ENCODE measurements at places on chromosomes 5 and 9. TPM values are rescaled to one million over a fixed set of nuclear protein-coding genes. Genes with fewer than 3 reads are reported as not detected.

GRCh38 chr9:127937056-127937387, 632 bp downstream of the DPM2 start:
- H3K27me3 ChIP-seq, result no peaks in the 10 kb centered on the region
- H3K4me3 ChIP-seq, result peak overlapping the region; percentile 81
- H3K27ac ChIP-seq, result peak overlapping the region; percentile 74
- peaks cover 31% of the 10 kb centered on the region for H3K4me1 ChIP-seq

DNA sequence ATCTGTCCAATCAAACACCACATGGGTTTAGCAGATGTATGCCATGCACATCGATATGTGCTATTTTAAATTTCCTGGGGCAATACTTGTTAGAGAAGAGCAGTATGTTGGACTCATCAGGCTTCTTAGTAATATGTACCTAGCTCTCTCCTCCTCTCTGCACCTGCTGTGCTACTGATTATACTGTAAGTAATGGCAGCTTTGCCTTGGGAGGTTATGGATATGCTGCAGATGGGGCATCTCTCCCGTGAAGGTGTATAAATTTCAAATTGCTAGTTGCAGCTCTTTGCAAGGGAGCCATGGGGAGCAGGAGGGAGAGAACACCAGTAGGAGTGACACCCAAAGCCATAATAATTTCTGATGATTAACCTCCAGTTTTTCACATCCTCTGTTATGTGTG, 101.5 kb downstream of the SPATA31D1 start:
- no peak for DNase-seq
- H3K36me3 ChIP-seq, result no peaks in the 10 kb centered on the region
- no peaks in the 10 kb centered on the region for H3K4me1 ChIP-seq
- no peak overlapping the region for H3K4me3 ChIP-seq
- no peak overlapping the region for H3K27ac ChIP-seq

DNA sequence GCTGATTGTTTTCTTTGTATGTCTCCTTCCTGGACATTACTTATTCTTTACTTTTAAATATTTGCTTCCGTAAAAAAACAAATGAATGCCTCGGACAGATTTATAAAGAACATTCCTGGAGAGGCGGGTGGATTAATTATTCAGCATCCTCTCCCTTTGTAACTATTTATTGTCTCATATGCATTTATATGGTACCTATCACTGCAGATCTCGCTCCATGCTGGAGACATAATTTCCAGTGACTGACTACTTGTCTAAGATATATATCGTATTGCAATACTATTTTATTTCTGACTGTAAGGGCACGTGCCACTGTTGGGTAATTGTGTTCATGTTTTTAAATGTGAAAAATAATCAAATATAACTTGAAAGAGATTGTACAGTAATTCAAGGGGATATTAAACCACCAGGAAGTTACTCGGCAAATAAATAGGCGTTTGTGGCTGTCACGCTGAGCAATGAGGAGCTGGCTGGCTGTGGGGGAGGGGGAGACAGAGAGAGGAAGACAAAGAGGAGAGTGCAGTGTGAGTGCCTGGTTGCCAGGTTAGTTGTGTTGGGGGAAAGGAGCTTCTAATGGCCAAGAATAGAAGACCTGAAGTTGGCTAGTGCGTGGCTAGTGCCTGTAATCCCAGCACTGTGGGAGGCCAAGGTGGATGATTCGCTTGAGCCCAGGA, 131.8 kb upstream of the GABRP start:
- H3K36me3 ChIP-seq, result no peaks in the 10 kb centered on the region
- no peak overlapping the region for H3K27ac ChIP-seq
- no peak overlapping the region for H3K4me3 ChIP-seq

The SH3TC2 gene
- total RNA-seq, result 0.69 TPM

The PROB1 gene
- total RNA-seq, result 1.2 TPM
